ENCODE measurements at places on chromosomes 5 and 9.

DNA sequence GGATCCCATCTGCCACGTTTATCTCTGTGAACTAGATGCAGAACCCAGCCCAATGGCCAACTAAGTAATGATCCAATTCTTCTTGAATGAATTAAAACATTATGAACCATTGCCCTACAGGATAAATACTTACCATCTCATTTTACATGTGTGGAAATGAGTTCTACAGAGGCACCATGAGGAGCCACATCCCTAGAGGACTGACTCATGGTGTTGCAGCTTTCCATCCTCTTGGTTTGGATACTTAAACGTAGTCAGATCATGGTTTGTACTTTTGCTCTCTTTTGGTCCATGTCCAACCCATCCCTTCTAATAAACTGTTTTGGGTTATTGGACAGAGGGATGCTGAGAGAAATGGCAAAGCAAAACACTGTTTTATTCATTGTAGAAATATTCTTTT lies 484.8 kb downstream of the EBF1 start:
- no peak for DNase-seq

DNA sequence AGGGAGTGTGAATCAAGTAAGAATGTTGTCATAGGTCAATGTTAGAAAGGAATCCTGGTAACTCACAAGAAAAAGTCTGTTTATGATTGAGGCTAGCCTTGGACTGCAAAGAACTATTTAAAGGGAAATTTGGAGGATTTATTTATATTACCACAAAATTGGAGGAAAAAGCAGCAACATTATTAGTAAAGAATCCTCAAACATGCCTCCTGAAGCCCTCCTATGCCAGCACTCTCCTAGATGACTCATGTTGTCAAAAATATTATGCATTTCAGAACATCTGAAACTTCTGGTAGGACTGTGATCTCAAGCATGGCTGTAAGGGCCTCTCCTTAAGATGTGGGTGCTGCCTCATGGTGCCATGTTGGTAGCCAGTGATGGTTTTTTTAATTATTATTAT lies 628.5 kb downstream of the CHSY3 start:
- no peak for DNase-seq

GRCh38 chr9:92324431-92324830 lies 719 bp downstream of the NOL8 start:
- no peak for DNase-seq

DNA sequence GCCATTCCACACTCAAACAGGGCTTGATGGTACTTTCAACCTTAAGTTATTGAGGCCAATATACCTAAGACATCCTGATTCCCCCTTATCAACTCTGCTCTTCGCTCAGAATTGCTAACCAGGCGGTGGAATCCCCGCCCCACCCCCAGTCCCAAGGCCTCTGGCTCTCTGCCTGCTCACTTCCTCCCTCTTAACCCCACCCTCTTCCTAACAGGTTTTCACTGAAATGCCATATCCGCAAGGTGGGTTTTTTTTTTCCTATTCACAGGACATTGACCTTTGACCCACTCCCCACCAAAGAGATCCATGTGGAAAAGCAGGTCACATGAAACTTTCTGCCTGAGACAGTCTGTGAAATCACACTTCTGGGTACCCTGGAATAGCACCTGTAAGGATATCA lies 66.6 kb upstream of the IFNK start:
- no peak for DNase-seq

- DNase-seq, result no peak
Measured at GRCh38 chr5:56759521-56760216, 55.7 kb upstream of the MAP3K1 start.

DNA sequence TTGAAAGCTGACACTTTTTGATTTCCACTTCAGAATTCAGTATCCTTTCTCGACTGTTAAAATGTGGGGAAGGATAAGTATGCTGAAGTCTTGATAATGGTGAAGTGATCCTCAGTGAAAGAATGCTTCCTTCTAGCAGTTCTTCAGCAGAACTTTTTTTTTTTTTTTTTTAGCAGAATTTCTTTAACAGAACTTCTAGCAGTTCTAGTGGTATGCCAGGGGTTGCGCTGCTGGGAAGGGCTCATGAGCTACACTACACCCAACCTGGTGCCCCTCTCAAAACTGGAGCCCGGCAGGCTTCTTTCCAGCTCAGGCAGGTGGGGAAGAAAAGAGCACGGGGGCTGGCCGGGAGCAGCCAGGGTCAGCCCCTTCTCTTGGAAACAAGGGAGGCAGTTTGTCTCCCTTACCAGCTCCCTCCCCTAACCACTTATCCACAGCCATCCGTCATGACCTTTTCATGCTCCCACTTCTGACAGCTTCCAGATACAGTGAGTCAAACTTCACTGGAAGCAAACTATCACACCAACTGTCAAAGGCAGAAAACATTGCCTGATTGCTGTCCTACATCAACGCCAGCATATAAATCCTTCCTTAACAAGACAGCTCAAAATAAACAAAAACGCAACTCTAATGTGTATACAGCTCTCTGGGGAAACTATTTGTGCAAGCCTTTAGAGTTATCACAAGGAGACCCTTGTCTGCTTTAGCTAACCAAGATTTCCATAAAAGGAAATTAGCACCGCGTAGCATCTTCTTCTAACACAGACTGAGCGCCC lies 211.5 kb downstream of the GAPVD1 start:
- DNase-seq, result no peak

DNA sequence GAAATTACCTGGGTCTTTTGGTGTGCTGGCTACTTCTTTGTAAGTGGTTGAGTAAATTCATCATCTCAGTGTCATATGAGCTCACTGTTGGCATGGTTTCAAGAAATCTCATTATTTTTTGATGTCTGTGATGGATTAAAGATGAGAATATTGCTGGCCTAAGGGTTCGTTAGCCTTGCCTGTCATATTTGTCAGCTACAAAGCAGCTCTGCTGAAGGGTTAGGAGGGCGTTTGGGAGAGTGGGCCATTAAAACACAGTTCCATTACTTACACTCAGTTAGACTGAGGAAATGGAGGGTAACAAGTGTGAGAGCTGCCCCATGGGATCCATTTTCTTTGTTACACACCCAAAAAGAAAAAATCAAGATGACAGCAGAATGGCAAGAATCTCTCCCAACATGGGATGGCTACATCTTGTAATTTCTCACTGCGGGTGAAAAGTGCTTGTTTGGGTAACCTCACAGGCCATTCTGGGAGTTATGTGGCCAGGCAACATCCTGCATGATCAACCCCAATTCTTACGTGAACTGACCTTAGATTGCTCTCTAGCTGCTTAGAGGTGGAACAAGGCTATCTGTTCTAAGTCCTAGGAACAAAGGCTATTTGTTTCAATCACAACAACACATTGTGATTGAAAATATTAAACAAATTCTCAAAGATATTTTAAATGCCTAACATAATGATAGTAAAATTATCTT lies 609.5 kb upstream of the RGMB start:
- DNase-seq, result no peak

GRCh38 chr5:106964132-106964531 lies 706.6 kb downstream of the EFNA5 start:
- no peak for DNase-seq

- DNase-seq, result no peak
Measured at GRCh38 chr5:52710310-52710971, 77.3 kb upstream of the ITGA1 start.

DNA sequence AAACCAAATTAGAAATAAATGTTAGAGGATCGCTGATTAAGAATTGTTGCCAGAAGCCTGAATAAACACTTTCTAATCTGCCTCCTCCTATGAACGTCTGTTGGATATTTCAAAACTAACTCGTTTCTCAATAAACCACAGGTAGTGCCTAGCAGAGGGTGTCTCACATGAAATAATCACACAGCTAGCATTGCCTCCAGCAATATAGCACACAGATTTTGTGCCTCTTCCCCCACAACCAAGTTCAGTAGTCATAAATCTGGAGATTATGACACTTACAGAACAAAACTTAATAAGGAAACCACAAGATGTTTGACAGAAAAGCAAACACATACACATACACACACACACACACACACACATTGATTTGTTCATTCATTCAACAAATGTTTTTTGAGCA lies 173.2 kb upstream of the CDH10 start:
- no peak for DNase-seq

DNA sequence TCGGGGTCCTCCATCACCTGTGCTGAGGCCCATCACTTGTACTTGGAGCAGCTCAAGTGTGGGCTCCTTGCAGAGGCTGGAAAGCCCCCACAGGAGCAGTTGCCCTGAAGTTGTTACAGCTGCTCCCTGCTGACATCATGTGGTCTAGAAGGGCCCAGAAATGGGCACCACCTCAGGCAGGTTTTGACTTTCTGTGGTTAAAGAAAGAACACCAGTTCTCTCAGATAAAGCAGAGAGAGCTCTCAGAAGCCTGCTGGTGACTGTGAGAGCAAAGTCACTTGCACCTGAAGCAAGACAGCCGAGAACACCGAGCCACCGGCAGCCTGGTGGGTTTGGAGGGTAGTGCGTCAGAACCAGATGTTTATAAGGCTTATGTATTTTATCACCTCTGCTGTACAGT lies 70.4 kb downstream of the MVB12B start:
- DNase-seq, result peak; percentile 64

DNA sequence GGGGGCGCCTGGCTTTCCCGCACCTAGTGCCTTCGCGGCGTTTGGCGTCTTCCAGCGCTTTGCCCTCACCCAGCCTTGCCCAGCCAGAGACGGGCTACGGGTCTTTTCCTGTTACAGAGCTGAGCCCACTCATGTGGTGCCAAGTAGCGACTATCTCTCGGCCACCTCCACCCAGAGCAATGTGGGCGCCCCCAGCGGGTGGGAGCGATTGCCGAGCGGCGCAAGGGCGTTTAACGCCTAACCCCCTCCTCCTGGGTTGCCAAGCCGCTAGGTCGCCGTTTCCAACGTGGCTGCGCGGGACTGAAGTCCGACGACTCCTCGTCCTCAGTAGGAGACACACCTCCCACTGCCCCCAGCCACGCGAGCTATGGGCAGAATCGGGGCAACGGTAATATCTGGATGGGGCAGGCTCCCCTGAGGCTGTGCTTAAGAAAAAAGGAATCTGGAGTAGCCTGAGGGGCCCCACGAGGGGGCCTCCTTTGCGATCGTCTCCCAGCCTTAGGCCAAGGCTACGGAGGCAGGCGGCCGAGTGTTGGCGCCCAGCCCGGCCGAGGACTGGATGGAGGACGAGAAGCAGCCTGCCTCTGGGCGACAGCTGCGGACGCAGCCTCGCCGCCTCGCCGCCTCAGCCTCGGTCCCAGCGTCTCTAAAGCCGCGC lies 5.8 kb downstream of the TLX3 start:
- DNase-seq, result no peak

GRCh38 chr9:16023446-16023845 lies 470.6 kb downstream of the CCDC171 start:
- no peak for DNase-seq

DNA sequence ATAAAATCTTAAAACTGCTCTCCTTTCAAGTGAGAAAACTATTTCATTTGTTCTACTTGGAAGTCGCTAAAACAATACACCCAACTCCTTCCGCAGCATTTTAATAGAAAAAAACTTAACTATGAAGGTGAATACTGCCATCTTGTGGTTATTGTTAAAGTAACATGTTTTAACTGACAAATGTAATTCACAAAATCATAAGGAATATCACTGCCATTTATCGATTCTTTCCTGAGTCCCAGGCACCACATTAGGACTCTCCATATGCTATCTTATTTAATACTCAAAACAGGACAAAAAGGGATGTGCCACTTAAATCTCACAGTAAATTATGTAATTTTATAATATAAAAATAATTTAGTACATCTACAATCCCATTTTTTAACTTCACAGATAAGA lies 130.5 kb upstream of the ITGA1 start:
- DNase-seq, result no peak

GRCh38 chr9:99905833-99906402 lies 536 bp upstream of the STX17 start:
- no peak for DNase-seq

DNA sequence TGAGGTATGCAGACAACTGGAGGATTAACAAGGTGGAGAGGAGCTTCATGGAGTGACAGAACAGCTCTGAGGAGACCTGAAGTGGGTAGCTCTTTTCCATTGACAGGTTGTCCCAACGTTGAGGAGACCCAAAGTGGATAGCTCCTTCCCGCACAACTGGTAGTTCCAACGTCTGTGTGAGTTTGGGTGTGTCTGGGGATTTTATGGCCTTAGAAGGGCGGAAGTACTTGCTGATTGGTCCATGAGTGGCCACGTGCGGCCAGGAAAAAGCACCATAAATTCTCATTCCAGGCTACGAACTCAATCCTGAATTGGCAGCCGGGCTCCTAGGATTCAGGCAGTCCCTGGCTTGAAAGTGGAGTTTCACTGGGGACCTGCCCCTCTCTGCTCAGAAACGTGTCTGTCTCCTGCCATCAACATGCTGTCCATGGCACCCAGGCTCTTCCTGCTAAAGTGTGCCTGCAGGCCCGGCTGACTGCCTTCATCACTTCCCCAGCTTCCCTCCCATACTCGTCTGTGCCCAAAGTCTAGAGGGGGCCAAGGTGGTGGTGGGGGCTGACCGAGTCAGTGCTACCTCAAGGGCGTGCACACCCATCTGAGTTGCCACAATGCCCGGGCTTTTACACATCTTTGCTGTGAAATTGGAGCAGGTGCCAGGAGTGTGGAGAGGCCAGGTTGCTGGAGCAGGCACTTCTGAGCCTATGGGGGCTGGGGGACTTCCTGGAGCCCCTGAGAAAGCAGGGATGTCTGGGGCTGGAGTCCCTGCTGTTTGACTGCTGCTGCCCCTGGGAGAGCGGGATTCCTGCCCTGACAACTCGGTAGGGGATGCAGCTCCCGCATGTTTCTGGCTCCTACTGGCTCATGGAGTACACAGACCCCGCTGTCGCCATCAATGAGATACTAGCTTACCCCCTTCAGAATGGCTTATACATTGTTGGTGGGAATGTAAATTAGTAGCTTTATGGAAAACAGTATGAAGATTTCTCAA lies 2034.6 kb upstream of the ACO1 start:
- DNase-seq, result no peak

DNA sequence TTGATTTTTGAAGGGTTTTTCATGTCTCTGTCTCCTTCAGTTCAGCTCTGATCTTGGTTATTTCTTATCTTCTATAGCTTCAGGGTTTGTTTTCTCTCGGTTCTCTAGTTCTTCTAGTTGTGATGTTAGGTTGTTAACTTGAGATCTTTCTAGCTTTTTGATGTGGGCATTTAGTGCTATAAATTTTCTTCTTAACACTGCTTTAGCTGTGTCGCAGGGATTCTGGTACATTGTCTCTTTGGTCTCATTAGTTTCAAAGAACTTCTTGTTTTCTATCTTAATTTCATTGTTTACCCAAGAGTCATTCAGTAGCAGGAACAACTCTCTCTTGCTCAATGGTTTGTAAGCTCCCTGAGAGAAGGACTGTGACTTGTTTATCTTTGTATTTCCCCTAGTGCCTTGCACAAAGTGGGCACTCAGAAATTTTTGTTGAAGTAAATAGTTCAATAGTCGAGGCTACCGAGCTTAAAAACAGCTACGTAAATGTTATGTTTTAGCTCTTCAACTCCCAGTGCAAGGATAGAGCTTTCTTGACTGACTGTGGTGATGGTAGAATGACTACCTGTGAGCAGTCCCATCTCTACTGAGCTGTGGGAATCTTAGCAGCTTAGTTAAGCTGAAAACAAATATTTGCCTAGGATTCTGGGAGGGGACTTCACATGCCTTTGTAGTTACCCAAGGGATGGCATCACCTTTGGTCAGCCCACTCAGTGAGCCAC lies 225.8 kb upstream of the ELL2 start:
- DNase-seq, result no peak
